Stimulated activated CD4-positive, alpha-beta T cell treated with anti-CD3 and anti-CD28 coated beads, Interleukin-12 subunit alpha, Interleukin-12 subunit beta, amount 100 ng/mL, for 48 hours (primary cell): ENCODE measurements at places on chromosomes 4 and X.
A peak's percentile ranks its signal among the peaks of the same experiment; 100 is the strongest.

DNA sequence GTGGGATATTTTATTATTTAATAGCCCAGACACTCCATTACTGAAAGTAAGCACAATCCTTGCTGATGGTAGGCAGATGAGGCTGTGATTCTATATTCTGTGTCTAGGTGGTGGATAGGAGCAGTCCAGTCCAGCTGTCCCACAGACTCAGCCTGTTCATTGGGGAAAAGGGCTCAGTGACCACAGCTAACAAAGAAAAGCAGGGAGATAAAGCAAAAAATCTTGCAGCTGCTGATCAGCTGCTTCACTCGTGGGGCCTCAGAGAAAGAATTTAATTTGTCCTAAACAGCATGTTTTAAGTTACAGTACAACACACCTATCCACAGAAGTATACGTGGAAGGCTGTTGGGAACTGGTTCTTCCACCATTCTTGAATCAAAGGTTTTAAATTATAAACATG is 40.7 kb upstream of the ANK2 start:
- DNase-seq: no peak

DNA sequence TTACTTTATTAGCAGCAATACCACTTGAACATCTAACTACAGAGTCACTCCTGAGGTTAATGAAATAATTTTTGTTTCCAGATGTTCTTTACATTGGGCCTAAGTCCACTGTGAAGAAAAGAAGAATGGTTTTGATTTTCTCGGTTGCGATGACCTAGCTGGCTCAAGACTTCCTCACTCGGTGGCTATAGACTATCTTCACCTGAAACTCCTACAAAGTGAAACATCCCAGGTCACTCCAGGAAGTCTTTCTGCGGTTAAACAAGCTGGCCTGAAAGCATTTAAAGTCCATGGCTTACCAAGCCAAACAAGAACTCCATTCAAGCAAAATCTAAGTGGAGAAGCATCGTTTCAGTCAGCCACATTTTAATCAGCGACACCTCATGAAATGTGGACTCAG is 13.7 kb upstream of the SORBS2 start:
- DNase-seq: no peak

- DNase-seq: peak; percentile 12
These were observed 22.4 kb upstream of the XAGE2 start for GRCh38 chrX:52346174-52347165.

DNA sequence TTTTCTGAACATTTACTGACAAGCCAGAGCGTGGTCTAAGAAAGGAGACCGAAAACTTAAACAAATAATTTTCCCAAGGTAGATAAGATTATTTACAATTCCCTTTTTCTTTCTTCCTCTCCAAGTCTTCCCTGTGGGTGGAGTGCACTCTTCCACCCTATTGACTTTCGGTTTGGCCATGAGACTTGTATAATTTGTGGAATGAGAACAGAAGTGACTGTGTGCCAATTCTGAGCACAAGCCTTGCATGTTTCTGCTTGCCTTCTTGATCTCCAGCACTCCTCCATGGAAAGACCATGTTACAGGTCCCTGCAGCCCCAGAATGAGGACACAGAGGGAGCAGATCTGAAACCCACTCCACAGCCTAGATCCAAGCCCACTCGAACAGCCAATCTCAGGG is 150.0 kb upstream of the HPGD start:
- DNase-seq: no peak

- no peak for DNase-seq
These were observed 57.3 kb upstream of the BCOR start for GRCh38 chrX:40154853-40155588.

GRCh38 chr4:13989501-13989900 is 362.0 kb upstream of the BOD1L1 start:
- DNase-seq: no peak

DNA sequence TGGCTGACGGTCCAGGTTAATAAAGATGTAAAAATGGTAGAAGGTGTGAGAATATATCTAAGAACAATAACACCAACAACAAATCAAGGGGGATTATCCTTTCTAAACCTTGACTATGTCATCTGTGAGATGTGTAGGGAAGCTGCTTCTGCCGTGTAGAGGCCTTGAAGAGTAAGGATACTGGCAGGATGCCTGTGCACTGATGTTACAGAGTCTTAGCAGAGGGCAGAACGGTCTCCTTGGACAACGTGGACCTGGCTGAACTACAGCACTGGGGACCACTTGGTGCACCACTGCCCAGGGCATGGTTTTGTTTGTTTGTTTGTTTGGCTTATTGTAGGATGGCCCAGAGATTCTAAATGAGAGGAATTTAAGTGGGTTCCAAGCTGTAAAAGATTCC is 33.5 kb downstream of the GPAT3 start:
- no peak for DNase-seq

DNA sequence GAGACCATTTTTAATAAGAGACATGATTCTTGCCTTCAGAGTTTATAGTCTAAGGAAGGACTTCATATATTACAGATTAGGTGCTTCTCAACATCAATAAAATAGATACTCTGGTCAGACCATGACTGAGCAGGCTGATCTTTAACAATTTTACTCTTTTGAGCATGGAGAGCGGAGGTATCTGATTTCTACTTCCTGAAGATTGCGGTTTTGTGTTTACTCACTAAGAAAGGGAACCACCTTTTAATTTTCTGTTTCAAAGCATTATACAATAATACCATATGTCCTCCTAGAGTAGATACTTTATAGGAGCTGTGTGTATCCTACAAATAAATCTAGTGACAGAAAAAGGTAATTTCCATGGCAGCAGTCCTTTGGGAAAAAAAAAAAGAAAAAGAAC is 12.5 kb downstream of the MORC4 start:
- no peak for DNase-seq

DNA sequence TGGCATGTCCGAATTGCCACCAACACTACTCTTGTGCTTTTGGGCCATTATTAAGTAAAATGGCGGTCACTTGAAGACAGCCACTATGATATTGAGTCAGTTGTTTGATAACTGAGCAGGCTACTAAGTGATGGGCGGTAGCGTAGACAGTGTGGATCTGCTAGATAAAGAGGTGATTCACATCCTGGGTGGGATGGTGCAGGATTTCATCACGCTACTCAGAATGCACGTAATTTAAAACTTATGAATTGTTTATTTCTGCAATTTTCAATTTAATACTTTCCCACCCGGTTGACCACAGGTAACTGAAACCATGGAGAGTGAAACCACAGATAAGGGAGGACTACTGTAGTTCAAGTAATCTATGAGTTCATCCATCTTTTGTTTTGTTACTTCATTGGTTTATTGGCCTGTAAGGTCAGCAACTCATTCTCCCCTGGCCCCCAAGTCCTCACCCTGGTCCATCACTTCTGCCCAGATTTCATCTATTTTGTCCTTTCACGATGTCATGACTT is 2.9 kb downstream of the ARAF start:
- DNase-seq: no peak

DNA sequence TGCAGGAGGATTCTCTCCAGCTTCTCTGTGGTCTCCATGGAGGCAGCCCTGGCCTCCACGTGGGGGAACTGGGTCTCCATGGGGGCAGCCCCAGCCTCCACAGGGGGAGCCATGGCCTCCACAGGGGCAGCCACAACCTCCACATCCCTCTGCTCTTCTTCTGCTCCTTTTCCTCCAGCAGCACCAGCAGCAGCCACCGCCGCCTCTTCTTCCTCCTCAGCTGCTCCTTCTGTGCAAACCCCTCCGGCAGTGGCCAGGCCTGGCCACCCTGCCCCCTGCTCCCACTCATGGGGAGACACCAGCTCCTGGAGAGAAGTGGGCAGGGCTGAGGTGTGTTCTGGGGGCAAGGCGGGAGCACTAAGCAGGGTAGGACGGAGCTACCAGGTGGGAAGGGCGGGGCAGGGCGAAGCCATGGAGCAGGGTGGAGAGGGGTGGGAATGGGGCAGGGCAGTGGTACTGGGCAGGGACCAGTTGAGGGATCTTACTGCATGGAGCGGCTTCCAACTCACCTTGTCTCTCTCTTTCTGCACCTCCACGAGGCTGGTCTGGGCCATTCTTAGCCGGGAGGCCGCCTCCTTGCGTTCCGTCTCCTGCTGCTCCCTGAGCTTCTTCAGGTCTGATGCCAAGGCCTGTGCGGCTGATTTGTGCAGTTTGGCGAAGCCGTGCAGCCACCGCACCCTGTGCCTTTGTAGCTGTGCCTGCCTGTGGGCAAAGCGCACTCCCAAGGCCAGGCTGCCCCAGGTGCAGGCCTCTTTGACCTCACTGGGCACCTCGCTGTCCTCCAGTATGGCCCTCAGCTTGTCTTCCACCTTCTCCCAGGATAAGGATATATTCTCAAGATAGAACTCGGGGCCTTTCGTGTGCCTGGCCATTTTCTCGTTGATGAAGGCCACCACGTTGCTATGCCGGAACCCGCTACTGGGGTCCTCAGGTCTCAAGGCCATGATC is 766 bp downstream of the TEX13A start:
- no peak for DNase-seq

GRCh38 chrX:39159921-39160507 is 358.8 kb downstream of the MID1IP1 start:
- DNase-seq: no peak

DNA sequence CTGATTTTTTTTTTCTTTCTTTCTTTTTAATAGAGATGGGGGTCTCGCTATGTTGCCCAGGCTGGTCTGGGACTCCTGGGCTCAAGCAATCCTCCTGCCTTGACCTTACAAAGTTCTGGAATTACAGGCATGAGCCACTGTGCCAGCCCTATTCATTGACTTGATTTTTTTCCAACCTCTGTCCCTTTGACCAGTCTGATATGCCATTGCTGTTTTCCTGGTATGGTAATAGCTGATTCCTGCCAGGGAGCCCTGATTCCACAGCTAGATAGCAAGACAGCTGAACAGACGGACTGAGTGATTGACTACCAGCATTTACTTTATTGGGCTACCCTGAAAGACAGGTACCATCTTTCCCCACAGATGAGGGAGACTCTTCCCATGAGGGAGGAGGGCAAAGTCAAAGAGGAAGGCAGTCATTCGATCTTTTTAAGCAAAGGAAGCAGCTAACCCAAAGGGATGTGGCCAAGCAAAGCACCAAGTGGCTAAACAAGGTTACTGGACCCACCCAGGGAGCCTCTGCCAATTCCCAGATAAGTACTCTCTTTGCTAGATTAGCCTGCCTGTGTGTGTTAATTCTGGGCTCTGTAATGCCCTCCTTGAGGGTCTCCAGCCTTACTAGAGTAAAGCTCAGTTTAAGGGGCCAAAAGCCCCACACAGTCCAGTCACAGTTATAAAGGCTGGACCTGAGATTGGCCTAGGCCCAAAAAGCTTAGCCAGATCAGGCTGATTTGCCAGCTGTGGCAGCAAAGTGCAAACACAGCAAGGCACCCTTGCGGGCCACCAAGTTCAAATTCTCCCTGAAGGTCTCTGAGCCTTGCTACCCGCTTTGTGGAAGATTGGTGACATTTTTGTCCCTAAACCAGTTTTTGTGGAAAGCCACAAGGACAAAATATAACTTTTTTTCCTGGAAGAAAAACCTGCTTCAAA is 192.4 kb upstream of the GPC4 start:
- DNase-seq: no peak

DNA sequence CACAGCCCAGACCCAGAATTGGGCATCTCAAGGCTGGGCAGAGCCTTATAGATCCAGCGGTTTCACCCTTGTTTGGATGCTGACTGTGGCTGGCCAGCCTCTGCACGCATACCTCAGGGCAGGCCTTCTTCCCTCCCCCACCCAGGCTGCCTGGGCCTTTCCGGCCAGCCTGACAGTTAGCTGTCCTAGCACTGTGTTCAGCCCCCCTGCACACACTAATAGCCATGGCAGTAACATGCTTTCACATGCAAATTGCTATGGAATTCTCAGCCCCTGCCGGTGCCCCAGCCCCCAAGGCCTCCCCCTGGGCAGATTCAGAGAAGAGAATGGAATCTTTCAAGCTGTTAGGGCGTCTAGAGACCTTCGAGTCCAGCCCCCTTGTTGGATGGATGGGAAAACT is 17.7 kb downstream of the EFNB1 start:
- no peak for DNase-seq

- no peak for DNase-seq
These were observed 113.3 kb upstream of the IL13RA1 start for GRCh38 chrX:118614150-118614549.

DNA sequence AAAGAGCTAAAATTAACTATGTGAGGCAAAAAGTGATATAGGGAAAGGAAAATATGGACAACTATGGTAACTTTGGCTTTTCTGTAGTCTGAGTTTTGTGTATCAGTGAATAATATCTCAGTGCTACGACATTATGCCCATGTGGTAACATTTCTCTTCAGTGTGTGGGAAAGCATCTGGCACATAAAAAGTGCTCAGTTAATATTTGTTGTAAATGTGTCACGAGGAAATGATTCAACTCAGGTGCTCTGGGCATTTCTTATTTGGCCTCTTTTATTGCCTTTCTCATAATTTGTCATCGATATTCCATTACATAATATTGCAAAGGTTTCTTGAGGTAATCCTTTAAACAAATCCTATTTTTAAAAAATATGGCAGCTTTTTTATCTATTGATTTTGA is 17.6 kb downstream of the OFD1 start:
- no peak for DNase-seq

GRCh38 chr4:29310252-29310651 is 1409.9 kb upstream of the PCDH7 start:
- no peak for DNase-seq

- no peak for DNase-seq
These were observed 79.9 kb downstream of the ZFX start for GRCh38 chrX:24229400-24229879.

- DNase-seq: no peak
These were observed 16.1 kb upstream of the CXCL3 start for GRCh38 chr4:74054483-74055047.

- DNase-seq: no peak
These were observed 43.0 kb upstream of the TEX13D start for GRCh38 chrX:124289443-124289842.

DNA sequence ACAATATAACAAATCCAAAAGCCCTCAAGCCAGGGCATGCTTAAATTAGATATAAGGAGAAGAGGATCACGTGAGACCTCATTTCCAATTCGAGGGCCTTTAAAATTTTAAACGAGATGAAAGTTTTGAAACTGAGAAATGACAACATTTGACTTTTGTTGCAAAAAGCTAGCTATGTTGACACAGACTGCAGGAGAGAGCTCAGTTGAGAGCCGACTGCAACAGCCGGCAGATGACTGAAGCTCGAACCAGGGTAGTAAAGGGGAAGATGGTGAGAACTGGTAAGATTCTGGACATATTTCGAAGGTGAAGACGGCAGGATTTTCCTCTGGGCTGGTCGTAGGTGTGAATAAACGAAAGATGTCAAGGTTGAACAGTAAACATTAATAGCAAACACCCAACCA is 773 bp downstream of the PRMT9 start:
- peak; percentile 8 for DNase-seq

DNA sequence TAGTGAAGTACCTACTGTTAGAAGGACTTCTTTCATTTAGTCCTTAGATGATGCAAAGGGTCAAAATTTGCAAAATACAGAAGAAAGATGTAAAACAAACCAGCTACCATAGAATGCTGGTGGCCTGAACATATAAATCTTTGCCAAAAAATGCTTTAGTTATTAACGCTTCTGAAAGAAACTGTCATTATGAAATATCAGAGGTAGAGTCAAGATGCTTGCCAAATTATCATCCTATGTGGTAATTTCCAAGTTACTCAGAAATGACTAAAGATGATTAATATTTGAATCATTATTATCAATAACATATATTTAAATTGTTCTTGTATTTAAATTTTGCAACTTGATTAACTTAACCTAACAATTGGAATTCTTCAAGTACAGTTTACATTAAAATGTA is 588.4 kb upstream of the FAM241A start:
- no peak for DNase-seq

- no peak for DNase-seq
These were observed 6.3 kb downstream of the LONRF3 start for GRCh38 chrX:118980761-118981160.

- no peak for DNase-seq
These were observed 1.1 kb upstream of the RAB40A start for GRCh38 chrX:103520386-103520785.

- DNase-seq: no peak
These were observed 182.7 kb upstream of the PAQR3 start for GRCh38 chr4:79121875-79122358.
